ENCODE measurements at places on chromosomes 3 and 15. TPM values are rescaled to one million over a fixed set of nuclear protein-coding genes. Genes with fewer than 3 reads are reported as not detected.

- H3K4me3 ChIP-seq, result no peak overlapping the region
- H3K4me1 ChIP-seq, result peaks cover 15% of the 10 kb centered on the region
- no peak for DNase-seq
- no peak overlapping the region for H3K27ac ChIP-seq
- no peaks in the 10 kb centered on the region for H3K36me3 ChIP-seq
- no peaks in the 10 kb centered on the region for H3K27me3 ChIP-seq
These were observed 1.8 kb upstream of the CSPG5 start for GRCh38 chr3:47580481-47580880.

GRCh38 chr15:74988007-74988800 lies 7.2 kb upstream of the SCAMP5 start:
- no peaks in the 10 kb centered on the region for H3K27me3 ChIP-seq
- no peak for DNase-seq
- no peaks in the 10 kb centered on the region for H3K36me3 ChIP-seq
- no peak overlapping the region for H3K27ac ChIP-seq
- H3K4me1 ChIP-seq, result no peaks in the 10 kb centered on the region

DNA sequence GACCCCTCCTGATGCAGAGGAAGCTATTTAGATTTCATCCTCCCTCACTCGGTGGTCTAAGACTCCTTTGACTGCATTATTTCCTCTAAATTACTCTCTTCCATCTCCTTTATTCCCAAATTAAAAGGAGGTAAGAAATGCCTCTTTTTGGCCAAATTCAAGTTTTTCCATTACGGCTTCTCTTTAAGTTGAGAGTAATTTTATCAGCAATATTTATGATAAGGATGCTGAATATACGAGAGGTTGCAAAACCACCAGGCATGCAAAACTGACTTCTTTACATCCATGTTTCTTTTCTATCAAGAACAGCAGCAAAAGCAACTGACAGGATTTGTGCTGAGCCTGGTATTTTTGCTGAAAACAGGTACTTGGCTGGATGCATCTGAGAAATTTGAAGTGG lies 262.0 kb upstream of the RARB start:
- no peaks in the 10 kb centered on the region for H3K36me3 ChIP-seq
- no peaks in the 10 kb centered on the region for H3K4me1 ChIP-seq
- DNase-seq, result no peak
- H3K27ac ChIP-seq, result no peak overlapping the region
- H3K27me3 ChIP-seq, result no peaks in the 10 kb centered on the region
- H3K4me3 ChIP-seq, result no peak overlapping the region

DNA sequence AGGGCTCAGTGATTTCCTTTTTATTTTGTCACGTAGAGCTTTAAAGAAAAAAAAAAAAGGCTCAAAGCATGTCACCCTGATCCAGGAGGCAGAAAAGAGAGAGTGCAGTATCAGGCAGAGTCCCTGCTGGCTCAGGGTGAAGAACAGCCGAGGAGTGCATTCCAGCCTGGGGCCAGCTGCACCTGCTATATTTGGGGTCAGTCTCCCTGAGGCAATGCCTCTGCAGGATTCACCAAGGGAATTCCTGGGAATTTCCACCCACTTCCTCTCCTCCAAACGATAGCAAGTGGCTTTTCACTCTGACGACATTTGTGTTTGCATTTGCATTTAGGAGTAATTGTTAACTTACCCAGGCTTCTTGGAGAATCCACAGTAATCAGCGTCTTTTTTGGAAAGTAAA lies 202.9 kb upstream of the CTNNB1 start:
- H3K27ac ChIP-seq, result no peak overlapping the region
- no peak for DNase-seq
- H3K4me3 ChIP-seq, result no peak overlapping the region
- no peaks in the 10 kb centered on the region for H3K4me1 ChIP-seq
- H3K36me3 ChIP-seq, result no peaks in the 10 kb centered on the region

GRCh38 chr3:106333911-106334618 lies 465.3 kb upstream of the CBLB start:
- H3K4me1 ChIP-seq, result no peaks in the 10 kb centered on the region
- no peak overlapping the region for H3K4me3 ChIP-seq
- no peak overlapping the region for H3K27ac ChIP-seq
- H3K27me3 ChIP-seq, result no peaks in the 10 kb centered on the region
- H3K36me3 ChIP-seq, result no peaks in the 10 kb centered on the region

The ADGRG7 gene
- total RNA-seq, result 2.1 TPM

DNA sequence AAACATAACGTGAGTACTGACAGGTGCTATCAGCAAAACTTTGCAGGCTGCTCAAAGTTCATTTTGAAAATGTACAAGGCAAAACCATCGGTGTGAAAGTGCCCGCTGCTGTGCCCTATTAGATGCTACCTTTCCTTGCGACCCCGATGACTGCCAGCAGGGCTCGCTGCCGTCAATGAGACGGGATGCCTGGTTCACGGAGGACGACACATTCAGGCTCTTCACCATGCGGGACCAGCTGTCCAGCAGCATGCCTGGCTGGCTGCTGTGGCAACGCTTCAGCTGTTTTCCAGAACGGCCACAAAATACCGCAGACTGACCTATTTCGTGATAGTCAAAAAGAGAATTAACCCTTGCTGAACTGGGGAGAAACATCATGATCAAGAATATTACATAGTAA lies 92.7 kb upstream of the OCA2 start:
- no peak overlapping the region for H3K4me3 ChIP-seq
- H3K4me1 ChIP-seq, result no peaks in the 10 kb centered on the region
- no peaks in the 10 kb centered on the region for H3K27me3 ChIP-seq
- DNase-seq, result no peak

- H3K36me3 ChIP-seq, result no peaks in the 10 kb centered on the region
- no peak overlapping the region for H3K4me3 ChIP-seq
- peaks cover 13% of the 10 kb centered on the region for H3K4me1 ChIP-seq
- H3K27me3 ChIP-seq, result no peaks in the 10 kb centered on the region
- no peak overlapping the region for H3K27ac ChIP-seq
These were observed 11.9 kb downstream of the RBPMS2 start for GRCh38 chr15:64763462-64763861.

The SLC9C1 gene
- 0.28 TPM for total RNA-seq

The ECE2 gene
- not detected for total RNA-seq

DNA sequence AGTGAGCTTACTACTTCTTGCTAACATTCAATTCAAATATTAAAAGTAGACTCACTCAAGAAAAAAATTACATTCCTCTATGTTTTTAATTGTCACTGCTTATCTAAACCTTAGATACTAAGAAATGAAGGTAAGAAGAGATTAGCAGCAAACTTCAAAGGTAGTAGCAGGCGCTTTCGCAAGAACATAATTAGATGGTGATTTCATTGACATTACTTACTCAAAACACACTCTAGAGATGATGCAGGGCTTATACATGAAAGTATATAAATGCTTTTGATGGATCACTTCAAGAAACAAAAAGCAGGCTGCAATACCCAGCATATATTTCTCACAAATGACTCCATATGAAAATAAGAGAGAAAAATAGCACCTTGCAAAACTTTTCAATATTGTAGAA lies 86.8 kb downstream of the FSIP1 start:
- H3K4me3 ChIP-seq, result no peak overlapping the region
- H3K36me3 ChIP-seq, result no peaks in the 10 kb centered on the region
- DNase-seq, result no peak
- H3K27ac ChIP-seq, result no peak overlapping the region
- H3K4me1 ChIP-seq, result no peaks in the 10 kb centered on the region

DNA sequence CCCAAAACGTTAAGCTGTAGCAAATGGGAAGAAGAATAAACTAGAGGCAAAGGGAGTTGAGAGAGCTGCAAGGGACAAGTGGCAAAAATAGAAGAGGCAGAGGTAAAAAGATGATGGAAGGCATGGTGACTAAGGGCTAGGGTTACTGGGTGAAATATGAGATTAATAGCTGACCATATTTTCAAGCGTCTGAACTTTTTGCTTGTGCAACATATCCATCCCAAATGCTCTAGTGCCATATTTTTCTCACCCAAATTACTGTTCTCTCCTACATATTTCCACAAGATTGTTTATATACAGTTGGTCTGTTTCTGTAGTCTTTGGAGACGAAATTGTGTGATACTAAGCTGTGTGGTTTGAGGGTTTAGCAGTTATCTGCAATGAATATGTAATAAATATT lies 145.5 kb downstream of the GMNC start:
- no peak for DNase-seq
- H3K4me1 ChIP-seq, result no peaks in the 10 kb centered on the region
- H3K4me3 ChIP-seq, result no peak overlapping the region
- H3K27me3 ChIP-seq, result no peaks in the 10 kb centered on the region
- H3K27ac ChIP-seq, result no peak overlapping the region
- no peaks in the 10 kb centered on the region for H3K36me3 ChIP-seq

DNA sequence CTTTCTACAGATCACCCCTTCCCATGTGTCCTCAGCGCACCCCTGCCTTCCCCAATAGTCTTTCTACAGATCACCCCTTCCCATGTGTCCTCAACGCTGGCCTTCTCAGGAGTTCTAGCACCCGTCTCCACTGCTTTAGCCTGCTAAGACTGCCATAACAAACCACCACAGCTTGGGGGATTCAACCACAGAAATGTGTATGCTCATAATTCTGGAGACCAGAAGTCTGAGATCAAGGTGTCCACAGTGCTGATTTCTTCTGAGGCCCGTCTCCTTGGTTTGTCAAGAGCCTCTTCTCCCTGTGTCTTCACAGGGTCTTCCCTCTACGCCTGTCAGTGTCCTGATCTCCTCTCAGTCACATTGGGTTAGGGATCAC lies 68.1 kb upstream of the CGNL1 start:
- no peak overlapping the region for H3K27ac ChIP-seq
- no peaks in the 10 kb centered on the region for H3K27me3 ChIP-seq
- H3K4me1 ChIP-seq, result peaks cover 5% of the 10 kb centered on the region
- H3K4me3 ChIP-seq, result no peak overlapping the region
- no peak for DNase-seq
- H3K36me3 ChIP-seq, result no peaks in the 10 kb centered on the region

- no peaks in the 10 kb centered on the region for H3K4me1 ChIP-seq
- DNase-seq, result no peak
- no peak overlapping the region for H3K4me3 ChIP-seq
These were observed 37.0 kb upstream of the CASR start for GRCh38 chr3:122146466-122146865.

DNA sequence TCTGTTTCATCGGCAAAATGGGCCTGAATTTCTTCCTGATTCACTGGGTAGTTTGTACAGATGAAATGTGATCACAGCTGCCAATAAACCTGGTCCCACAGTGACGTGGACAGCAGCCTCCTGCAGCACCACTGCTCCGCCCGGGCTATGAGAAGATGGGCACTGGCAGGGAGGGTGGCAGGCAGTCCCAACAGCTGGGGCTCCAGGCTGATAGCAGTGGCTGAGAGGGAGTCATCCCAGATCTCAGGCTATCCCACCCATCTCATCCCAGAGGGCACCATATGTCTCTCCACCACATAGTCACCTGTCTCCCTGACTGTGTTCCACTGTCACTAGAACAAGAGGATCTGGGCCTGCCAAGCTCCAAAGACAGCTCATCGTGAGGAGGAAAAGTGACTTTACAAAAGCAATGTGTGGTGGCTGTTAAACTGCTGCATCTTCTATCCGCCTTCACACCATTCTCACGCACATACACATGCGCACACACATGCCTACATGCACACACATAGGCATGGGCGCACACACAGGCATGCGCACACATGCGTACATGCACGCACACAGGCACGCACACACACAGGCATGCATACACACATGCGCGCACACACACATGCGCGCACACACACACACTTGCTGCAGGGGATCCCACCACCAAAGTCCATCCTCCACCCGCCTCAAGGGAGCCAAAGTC lies 46.2 kb downstream of the RGMA start:
- DNase-seq, result no peak
- H3K36me3 ChIP-seq, result no peaks in the 10 kb centered on the region
- no peak overlapping the region for H3K4me3 ChIP-seq
- H3K4me1 ChIP-seq, result no peaks in the 10 kb centered on the region
- H3K27me3 ChIP-seq, result no peaks in the 10 kb centered on the region
- no peak overlapping the region for H3K27ac ChIP-seq

GRCh38 chr3:59632760-59633573 lies 583.1 kb upstream of the CFAP20DC start:
- H3K4me3 ChIP-seq, result no peak overlapping the region
- no peaks in the 10 kb centered on the region for H3K36me3 ChIP-seq

The HRH1 gene
- total RNA-seq, result 1.3 TPM

The COL6A6 gene
- total RNA-seq, result 0.92 TPM

DNA sequence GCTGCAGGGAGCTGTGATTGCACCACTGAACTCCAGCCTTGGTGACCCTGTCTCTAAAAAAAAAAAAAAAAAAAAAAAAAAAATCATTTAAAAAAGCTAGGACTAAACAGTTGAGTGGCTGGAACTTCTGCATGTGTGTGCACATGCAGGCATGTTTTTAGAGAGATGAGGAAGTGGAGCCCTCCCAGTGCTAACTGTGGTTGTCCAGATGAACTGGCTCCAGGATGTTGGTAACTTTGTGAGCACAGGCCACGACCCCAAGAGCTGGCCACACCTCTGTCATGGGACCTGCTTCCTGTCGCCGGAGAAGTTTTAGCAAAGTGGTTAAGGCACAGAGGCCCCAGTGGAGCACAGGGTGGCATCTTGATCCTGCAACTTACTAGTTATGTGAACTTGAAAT lies 27.0 kb downstream of the CHCHD6 start:
- H3K27ac ChIP-seq, result no peak overlapping the region
- DNase-seq, result no peak
- H3K4me3 ChIP-seq, result no peak overlapping the region
- H3K27me3 ChIP-seq, result no peaks in the 10 kb centered on the region
- H3K4me1 ChIP-seq, result peaks cover 12% of the 10 kb centered on the region

The NMNAT3 gene
- total RNA-seq, result 3.5 TPM

- DNase-seq, result no peak
- no peaks in the 10 kb centered on the region for H3K36me3 ChIP-seq
- no peak overlapping the region for H3K4me3 ChIP-seq
- no peak overlapping the region for H3K27ac ChIP-seq
- no peaks in the 10 kb centered on the region for H3K4me1 ChIP-seq
These were observed 387.1 kb downstream of the NAALADL2 start for GRCh38 chr3:175246234-175246633.

GRCh38 chr15:36903195-36903594 lies 197.2 kb downstream of the MEIS2 start:
- H3K27ac ChIP-seq, result no peak overlapping the region
- no peaks in the 10 kb centered on the region for H3K36me3 ChIP-seq
- no peaks in the 10 kb centered on the region for H3K27me3 ChIP-seq

GRCh38 chr3:149626671-149627070 lies 31.2 kb downstream of the WWTR1 start:
- H3K4me3 ChIP-seq, result no peak overlapping the region
- peaks cover 20% of the 10 kb centered on the region for H3K4me1 ChIP-seq
- no peak overlapping the region for H3K27ac ChIP-seq
- H3K36me3 ChIP-seq, result no peaks in the 10 kb centered on the region
- no peak for DNase-seq

DNA sequence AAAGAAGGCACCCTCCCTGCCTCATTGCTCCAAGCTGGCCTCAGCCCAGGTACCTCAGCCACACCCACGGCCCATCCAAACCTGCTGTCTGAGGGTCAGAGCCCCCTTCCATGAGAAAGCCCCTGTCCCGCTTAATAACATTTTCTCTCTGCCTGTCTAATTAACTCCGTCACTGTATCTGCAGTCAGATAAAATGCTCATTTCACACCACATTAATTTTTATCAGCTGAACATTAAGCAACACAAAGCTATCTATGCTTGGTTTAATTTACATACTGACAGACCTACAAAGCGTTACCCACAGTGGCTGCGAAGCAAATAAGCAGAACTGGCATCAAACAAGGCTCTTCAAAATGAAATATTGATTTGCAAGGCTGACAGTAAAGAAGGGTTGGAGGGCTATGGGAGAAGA lies 309.8 kb upstream of the ICE2 start:
- no peaks in the 10 kb centered on the region for H3K4me1 ChIP-seq
- H3K4me3 ChIP-seq, result no peak overlapping the region
- no peak for DNase-seq
- no peak overlapping the region for H3K27ac ChIP-seq
- no peaks in the 10 kb centered on the region for H3K36me3 ChIP-seq
